ENCODE measurements at places on chromosomes 1 and 21.

GRCh38 chr1:43438953-43439581 lies 14.7 kb downstream of the HYI start:
- no peak for DNase-seq

DNA sequence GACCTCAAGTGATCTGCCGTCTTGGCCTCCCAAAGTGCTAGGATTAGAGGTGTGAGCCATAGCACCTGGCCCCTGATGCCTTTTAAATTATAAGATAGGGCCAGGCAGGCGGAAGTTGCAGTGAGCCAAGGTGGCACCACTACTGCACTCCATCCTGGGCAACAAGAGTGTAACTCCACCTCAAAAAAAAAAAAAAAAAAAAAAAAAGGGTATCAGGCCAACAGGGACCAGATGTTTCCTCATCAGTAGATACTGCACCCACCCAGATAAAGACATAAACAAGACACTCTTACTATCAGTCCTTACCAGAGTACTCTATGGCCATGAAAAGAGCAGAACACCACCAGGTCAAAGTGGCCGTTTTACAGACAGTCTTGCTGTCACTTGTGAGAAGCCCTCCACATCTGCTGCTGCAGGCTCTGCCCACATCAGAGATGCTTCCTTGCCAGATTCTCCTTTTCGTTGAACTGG lies 3.3 kb downstream of the C21orf58 start:
- DNase-seq = no peak

DNA sequence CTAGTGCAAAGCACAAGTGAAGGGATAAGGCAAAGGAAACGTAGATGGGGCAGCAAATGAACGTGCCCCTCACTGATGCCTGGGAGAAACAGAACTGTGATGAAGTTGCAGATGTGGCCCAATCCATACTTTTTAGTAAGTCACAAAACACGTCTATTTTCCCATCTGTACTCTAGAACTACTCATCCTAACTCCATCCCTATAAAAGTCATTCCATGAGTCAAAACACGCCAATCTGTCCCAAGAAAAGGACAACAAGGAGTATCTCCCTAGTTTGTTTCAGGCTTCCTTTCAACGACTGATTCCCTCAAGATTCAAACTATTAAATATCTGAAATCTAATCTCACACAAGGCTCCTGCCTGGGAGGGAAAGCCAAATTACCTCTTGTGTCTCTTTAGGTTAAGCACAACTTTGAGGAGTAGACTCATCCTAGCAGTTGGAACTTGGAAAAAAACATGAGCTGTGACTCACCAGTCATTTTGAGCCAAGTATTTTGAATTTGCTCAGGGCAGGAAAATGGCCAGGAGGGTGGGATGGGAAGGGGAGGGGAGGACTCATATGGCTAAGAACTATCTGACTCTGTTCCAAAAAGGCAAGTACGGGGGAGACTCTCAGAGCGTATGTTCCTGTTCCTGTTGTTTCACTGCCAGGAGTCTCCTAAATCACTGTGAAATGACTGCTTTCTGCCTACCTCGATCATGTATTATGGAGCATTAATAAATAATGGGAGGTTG lies 214.5 kb upstream of the CAMK1G start:
- peak; percentile 64 for DNase-seq

GRCh38 chr1:86000601-86001000 lies 156.0 kb downstream of the COL24A1 start:
- DNase-seq = no peak

DNA sequence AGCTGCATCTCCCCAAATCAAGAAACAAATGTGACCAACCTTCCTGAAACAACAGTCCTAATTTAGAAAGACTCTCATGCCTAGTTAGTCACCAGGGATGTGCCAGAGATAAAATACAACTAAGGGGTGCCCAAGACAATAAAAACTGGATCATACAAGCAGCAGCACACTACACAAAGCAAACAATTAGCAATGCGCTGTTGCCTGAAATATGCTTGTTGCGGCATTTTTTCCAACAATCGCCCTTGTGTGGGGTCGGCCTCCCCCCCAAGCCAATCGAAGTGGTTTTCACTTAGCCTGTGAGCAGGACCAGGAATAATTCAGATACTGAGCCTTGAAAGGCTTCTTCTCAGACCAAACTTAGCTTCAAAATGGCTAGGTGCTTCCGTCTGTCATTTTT lies 1.4 kb upstream of the STMN1 start:
- DNase-seq = no peak

GRCh38 chr1:185939142-185939541 lies 205.0 kb downstream of the HMCN1 start:
- DNase-seq = no peak

DNA sequence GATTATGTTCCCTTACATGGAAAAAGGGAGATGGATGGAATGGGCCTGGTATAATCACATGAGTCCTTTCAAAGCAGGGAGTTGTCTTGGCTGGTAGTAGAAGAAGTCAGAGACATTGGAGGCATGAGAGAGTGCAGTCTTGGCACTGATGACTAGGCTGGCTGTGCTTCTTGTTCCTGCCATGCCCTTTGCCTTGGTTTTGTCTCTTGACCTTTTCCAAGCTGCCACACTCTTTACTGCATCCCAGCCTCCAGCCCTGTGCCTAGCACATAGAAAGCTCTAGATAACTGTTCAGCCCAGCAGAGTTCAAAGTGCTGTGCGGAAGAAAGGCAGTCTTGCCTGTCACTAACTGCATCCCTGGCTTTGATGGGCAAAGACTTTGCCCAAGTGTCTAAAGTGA lies 412.6 kb downstream of the PRDM2 start:
- DNase-seq = no peak

Data from GM04503 (cell line).